ENCODE measurements at places on chromosomes 3 and 15. TPM values are rescaled to one million over a fixed set of nuclear protein-coding genes. Genes with fewer than 3 reads are reported as not detected.

GRCh38 chr3:25513642-25514266, 85.7 kb downstream of the RARB start:
- H3K4me3 ChIP-seq, result no peak overlapping the region
- no peaks in the 10 kb centered on the region for H3K36me3 ChIP-seq
- no peaks in the 10 kb centered on the region for H3K4me1 ChIP-seq
- H3K27ac ChIP-seq, result no peak overlapping the region
- no peaks in the 10 kb centered on the region for H3K27me3 ChIP-seq
- DNase-seq, result no peak

DNA sequence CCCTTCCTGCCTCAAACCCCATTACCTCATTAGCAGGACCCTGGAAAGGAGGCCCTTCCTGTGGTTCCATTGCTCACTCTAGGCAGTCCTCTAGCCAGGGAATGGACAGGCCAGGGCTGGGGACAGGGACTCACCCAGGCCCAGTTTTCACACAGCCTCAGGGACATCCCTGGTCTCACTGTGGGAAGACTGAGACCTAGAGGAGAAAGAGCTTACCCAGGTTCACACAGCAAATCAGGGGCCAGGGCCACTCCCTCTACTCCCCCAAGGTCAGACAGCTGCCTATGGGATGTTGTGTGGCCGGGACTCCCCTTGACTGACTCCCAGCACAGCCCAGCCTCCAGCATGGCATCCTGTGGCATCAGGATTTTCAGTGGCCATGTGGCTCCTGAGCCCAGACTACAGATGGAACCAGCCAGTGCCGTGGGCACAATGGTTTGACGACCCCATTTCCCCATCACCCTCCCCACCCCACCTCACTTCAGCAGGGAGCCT, 49.3 kb downstream of the ADAMTS7 start:
- DNase-seq, result no peak
- no peak overlapping the region for H3K4me3 ChIP-seq
- H3K27ac ChIP-seq, result peak overlapping the region; percentile 40
- H3K36me3 ChIP-seq, result no peaks in the 10 kb centered on the region
- H3K27me3 ChIP-seq, result no peaks in the 10 kb centered on the region

GRCh38 chr3:109165905-109166304, 29.4 kb downstream of the C3orf85 start:
- no peak overlapping the region for H3K4me3 ChIP-seq
- DNase-seq, result no peak
- no peaks in the 10 kb centered on the region for H3K27me3 ChIP-seq
- no peaks in the 10 kb centered on the region for H3K4me1 ChIP-seq
- H3K27ac ChIP-seq, result no peak overlapping the region

DNASE1L3 gene
- total RNA-seq, result not detected

GRCh38 chr3:10717756-10718155, 98.3 kb upstream of the SLC6A11 start:
- no peaks in the 10 kb centered on the region for H3K27me3 ChIP-seq
- DNase-seq, result no peak
- no peaks in the 10 kb centered on the region for H3K4me1 ChIP-seq
- H3K4me3 ChIP-seq, result no peak overlapping the region
- H3K36me3 ChIP-seq, result no peaks in the 10 kb centered on the region
- H3K27ac ChIP-seq, result no peak overlapping the region

DNA sequence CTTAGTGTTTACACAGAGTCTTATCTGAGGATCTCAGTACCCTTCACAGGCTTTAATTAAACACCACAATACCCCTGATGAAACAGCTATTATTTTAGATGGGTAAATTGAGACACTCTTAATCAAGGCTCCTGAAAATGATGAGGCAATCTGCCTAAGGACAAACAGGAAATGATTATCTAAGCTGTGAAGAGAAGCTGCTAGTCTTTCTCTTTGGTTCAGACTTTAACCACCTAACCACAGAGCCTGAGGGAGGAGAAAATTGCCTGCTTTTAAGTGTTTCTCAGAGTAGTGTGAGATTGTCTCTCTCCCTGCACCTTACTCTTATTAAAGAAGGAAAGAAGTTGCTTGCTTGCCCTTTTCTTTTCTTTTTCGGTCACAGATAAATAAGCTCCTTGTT, 364.3 kb upstream of the ADAMTS9 start:
- H3K27me3 ChIP-seq, result no peaks in the 10 kb centered on the region
- DNase-seq, result no peak
- no peaks in the 10 kb centered on the region for H3K36me3 ChIP-seq
- H3K4me1 ChIP-seq, result no peaks in the 10 kb centered on the region

DNA sequence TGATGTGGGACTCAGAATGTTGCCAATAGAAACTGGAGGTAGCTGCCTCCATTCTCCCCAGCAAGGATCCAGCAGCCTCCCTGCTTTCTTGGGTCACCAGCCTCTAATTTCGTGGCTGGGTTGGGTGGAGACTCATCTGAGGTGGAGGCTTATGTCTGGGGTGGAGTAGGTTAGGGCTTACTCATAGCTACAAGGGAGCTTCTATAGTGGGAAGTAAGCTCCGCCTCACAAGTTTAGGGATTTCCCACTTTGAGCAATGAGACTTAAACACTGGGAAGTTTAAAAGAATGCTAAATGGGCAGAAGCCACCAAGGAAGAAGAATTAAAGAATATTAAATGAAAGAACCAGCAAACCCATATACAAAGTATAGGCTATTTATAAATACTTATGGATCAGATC, 63.8 kb downstream of the GJD2 start:
- DNase-seq, result no peak
- no peak overlapping the region for H3K27ac ChIP-seq
- H3K27me3 ChIP-seq, result no peaks in the 10 kb centered on the region
- H3K36me3 ChIP-seq, result no peaks in the 10 kb centered on the region
- no peak overlapping the region for H3K4me3 ChIP-seq

DOCK3 gene
- total RNA-seq, result 2.6 TPM

XCR1 gene
- not detected for total RNA-seq

GRCh38 chr3:140727886-140728285, 50.0 kb downstream of the TRIM42 start:
- H3K36me3 ChIP-seq, result no peaks in the 10 kb centered on the region
- H3K27me3 ChIP-seq, result no peaks in the 10 kb centered on the region
- DNase-seq, result no peak
- no peak overlapping the region for H3K4me3 ChIP-seq
- H3K4me1 ChIP-seq, result no peaks in the 10 kb centered on the region

DNA sequence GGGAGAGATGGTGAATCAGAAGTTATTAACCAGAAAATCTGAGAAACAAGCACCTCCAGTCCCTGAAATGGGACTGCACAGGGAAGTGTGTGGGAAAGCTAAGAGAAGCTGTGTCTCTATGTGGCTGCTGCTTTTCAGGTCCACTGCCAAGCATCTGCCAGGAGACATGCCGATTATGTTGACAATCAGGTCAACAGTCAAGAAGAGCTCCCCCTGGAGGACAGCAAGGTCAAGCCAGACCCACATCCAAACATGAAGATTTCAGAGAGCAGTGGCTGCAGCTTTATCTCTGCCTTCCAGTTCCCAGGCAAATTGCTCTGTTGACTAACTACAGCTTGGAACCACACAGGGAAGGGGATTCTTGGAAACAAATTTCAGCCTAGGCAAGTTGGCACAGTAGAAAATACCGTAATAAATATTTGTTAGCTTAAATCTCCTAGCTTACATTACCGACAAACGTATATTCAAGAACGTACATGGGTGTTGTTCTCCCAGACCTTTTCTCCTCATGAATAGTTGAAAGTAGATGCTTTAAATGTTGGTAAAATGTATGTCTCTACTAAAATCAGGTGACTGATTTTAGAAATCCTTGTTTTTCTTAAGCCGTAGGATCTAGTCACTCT, 394.5 kb upstream of the RARB start:
- no peak overlapping the region for H3K4me3 ChIP-seq
- H3K4me1 ChIP-seq, result no peaks in the 10 kb centered on the region
- no peak for DNase-seq
- no peaks in the 10 kb centered on the region for H3K36me3 ChIP-seq
- no peaks in the 10 kb centered on the region for H3K27me3 ChIP-seq
- no peak overlapping the region for H3K27ac ChIP-seq

GRCh38 chr3:8709801-8710507, 23.6 kb upstream of the CAV3 start:
- H3K36me3 ChIP-seq, result no peaks in the 10 kb centered on the region
- H3K27me3 ChIP-seq, result no peaks in the 10 kb centered on the region
- H3K4me3 ChIP-seq, result no peak overlapping the region
- no peak for DNase-seq
- no peak overlapping the region for H3K27ac ChIP-seq

- H3K4me3 ChIP-seq, result no peak overlapping the region
- H3K36me3 ChIP-seq, result no peaks in the 10 kb centered on the region
- no peaks in the 10 kb centered on the region for H3K27me3 ChIP-seq
- no peaks in the 10 kb centered on the region for H3K4me1 ChIP-seq
Observed at GRCh38 chr15:29461877-29462276, 192.3 kb upstream of the NSMCE3 start.

CACNA2D3 gene
- total RNA-seq, result not detected

- peaks cover 54% of the 10 kb centered on the region for H3K27me3 ChIP-seq
- H3K27ac ChIP-seq, result no peak overlapping the region
- peaks cover 9% of the 10 kb centered on the region for H3K4me1 ChIP-seq
- no peak overlapping the region for H3K4me3 ChIP-seq
- DNase-seq, result no peak
- no peaks in the 10 kb centered on the region for H3K36me3 ChIP-seq
Observed at GRCh38 chr15:37109872-37110572, 9.7 kb upstream of the MEIS2 start.

DNA sequence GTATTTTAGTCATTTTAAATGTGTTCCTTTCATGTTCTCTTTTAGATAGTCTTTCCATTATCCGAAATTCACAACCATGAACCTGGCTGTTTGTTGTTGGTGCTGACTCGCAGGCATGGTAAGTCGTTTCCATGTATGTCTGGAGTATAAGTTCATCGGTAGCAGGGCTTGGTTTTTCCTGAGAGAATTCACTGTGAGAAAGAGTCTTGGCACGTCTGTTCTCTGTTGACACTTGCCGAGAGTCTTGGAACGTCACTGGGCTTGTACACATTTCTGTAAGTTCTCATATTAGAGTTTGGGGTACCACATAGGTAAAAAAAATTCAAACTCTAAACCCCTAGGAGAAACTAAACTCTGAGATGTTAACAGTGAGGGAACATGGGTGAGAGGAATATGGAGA, 29.4 kb upstream of the EIF4A2 start:
- DNase-seq, result no peak
- H3K4me1 ChIP-seq, result no peaks in the 10 kb centered on the region
- no peaks in the 10 kb centered on the region for H3K27me3 ChIP-seq
- H3K27ac ChIP-seq, result no peak overlapping the region

DNA sequence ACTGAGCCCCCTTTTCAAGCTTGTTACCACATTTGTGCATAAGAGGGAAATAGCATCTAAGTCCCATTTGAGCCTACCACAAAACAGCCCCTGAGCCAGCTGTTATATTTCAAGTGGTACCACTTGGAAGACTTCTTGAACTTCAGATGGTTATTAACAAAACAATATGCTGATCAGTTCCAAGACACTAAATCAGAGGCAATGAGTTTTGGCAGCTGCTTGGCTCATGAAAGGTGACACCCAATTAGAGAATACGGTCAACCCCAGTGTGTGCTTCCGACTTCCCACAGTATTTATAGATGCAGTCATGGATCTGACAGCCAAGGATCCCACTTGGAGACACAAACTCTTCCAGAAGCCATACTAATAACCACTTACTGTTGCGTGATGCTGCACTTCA, 469.6 kb upstream of the PPP2R3A start:
- no peak for DNase-seq
- no peaks in the 10 kb centered on the region for H3K4me1 ChIP-seq
- H3K4me3 ChIP-seq, result no peak overlapping the region
- H3K27ac ChIP-seq, result no peak overlapping the region
- no peaks in the 10 kb centered on the region for H3K27me3 ChIP-seq
- no peaks in the 10 kb centered on the region for H3K36me3 ChIP-seq

DNA sequence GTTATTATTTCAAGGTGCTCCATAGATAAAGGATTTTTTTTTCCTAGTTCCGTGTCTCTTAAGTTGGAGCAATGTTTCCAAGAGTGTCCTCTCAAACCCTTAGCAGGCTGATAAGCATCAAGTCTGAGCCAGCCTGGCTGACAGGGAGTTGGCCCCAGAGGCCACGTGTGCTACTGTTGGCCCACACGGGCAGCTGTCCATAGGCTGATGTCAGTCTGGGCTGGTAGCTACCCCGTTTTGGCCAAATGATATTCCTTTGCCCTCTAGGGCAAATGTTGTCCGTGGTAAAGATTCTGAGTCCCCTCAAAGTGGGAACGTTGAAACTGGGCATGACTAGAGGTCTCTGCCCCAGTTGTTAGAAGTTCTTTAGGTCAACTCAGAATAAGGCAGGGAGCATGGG, 99.4 kb downstream of the FLNB start:
- H3K27me3 ChIP-seq, result no peaks in the 10 kb centered on the region
- no peak overlapping the region for H3K4me3 ChIP-seq
- H3K27ac ChIP-seq, result no peak overlapping the region
- H3K4me1 ChIP-seq, result peaks cover 5% of the 10 kb centered on the region
- H3K36me3 ChIP-seq, result peaks cover 6% of the 10 kb centered on the region
- no peak for DNase-seq

C3orf22 gene
- not detected for total RNA-seq

DNA sequence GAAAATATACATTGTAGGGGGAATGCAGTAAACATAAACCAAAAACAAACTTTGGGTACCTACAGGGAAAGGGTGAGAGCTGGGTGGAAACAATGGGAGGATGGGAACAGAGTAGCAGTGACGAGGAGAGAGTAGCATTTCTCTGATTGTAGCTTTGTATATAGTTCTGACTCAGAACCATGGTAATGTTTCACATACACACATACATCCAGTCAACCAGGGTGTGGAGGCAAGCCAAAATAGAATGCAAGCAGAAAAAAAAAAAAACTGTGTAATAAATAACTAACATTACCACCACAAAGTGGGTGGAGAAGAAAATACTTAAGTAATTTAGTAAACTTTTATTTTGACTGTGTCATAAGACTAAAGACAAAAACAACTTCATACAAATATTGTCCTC, 27.2 kb downstream of the BCL2A1 start:
- DNase-seq, result no peak
- no peaks in the 10 kb centered on the region for H3K4me1 ChIP-seq
- no peaks in the 10 kb centered on the region for H3K27me3 ChIP-seq
- H3K36me3 ChIP-seq, result no peaks in the 10 kb centered on the region
- H3K4me3 ChIP-seq, result no peak overlapping the region

GRCh38 chr3:152346058-152346457, 77.3 kb downstream of the MBNL1 start:
- peaks cover 89% of the 10 kb centered on the region for H3K4me1 ChIP-seq
- DNase-seq, result no peak
- no peak overlapping the region for H3K27ac ChIP-seq
- H3K27me3 ChIP-seq, result no peaks in the 10 kb centered on the region

DNA sequence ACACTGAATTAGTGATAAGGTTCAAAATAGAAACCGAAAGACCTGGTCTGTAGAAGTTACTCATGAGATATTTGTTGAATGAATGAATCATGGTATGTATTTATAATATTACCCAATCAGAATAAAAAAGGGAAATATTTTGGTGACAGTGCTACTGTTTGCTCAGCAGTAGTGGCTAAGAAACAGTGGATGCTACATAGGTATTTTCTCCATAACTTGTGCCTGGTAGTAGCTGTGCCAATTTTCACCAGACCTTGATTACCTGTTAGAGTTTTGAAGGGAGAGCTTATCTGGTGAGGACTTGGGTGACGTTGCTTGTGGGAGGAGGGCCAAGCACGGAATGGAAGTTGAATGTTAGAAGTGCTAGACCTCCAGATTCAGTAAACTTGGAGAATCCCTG, 14.3 kb downstream of the LIMD1 start:
- H3K4me1 ChIP-seq, result peaks cover 13% of the 10 kb centered on the region
- no peaks in the 10 kb centered on the region for H3K36me3 ChIP-seq
- no peaks in the 10 kb centered on the region for H3K27me3 ChIP-seq
- DNase-seq, result no peak
- no peak overlapping the region for H3K4me3 ChIP-seq

GRCh38 chr15:78399091-78399490, 38.9 kb upstream of the IREB2 start:
- no peak overlapping the region for H3K4me3 ChIP-seq
- no peaks in the 10 kb centered on the region for H3K4me1 ChIP-seq
- no peak for DNase-seq
- H3K27ac ChIP-seq, result no peak overlapping the region

GOLGA6L22 gene
- total RNA-seq, result not detected

LMCD1 gene
- 1.1 TPM for total RNA-seq

Data from CD4-positive, alpha-beta memory T cell (primary cell).